ENCODE measurements at places on chromosomes 5 and 9.

- peak overlapping the region; percentile 61 for H3K4me3 ChIP-seq
- no peak for DNase-seq
- H3K4me1 ChIP-seq = peaks cover 33% of the 10 kb centered on the region
These were observed 714 bp upstream of the ZNF608 start for GRCh38 chr5:124746916-124747790.

DNA sequence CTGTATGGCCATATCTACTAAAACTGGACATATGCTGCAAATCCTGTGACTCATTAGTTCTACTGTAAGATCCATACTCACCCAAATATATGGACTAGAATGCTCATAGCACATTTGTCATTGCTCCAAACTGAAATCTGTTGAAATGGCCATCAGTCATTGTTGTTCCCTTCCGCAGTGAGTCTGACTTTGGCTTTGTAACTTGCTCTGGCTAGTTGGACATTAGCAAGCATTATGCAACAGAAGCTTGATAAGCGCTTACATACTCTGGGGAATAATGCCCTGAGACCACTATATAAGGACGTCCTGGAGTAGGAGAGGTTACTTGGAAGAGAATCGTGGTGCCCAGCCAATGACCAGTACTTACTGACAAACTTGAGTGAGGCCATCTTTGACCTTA is 9.0 kb downstream of the KIAA1958 start:
- no peaks in the 10 kb centered on the region for H3K4me1 ChIP-seq
- DNase-seq = no peak
- H3K27me3 ChIP-seq = no peaks in the 10 kb centered on the region
- no peaks in the 10 kb centered on the region for H3K36me3 ChIP-seq
- no peak overlapping the region for H3K4me3 ChIP-seq

DNA sequence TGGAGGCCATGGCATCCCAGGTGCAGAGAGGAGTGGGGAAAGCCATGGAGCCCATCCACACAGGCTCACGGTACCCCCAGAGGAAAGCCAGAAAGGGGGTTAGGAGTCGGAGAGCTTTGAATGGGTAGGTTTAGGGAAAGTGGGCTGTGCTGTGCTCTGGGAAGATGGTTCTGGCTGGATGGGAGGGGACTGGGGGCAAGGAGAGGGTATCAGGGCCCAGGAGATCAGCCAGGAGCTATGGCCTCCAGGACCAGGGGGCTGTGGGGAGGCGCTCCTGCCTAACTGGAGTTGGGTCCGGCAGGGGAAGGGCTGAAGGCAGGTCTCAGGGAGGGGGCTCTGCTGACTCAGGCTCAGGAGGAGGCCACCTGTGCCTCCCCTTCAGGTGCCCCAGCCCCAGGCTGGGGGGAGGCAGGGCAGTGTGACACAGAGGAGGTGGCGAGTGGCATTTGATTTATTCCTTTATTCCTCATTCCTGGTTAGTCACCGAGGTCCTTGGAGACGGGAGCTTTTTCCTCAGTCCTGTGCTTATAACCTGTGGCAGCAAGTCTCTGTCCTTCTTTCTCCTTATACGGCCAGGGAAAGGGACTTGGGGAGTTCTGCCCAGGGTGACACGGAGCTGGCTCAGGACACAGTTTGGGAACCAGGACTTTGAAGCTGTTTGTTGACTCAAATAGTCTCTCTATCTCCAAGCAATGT is 60.8 kb downstream of the TSTD2 start:
- no peak overlapping the region for H3K27ac ChIP-seq
- no peak for DNase-seq
- no peaks in the 10 kb centered on the region for H3K4me1 ChIP-seq
- H3K27me3 ChIP-seq = no peaks in the 10 kb centered on the region

DNA sequence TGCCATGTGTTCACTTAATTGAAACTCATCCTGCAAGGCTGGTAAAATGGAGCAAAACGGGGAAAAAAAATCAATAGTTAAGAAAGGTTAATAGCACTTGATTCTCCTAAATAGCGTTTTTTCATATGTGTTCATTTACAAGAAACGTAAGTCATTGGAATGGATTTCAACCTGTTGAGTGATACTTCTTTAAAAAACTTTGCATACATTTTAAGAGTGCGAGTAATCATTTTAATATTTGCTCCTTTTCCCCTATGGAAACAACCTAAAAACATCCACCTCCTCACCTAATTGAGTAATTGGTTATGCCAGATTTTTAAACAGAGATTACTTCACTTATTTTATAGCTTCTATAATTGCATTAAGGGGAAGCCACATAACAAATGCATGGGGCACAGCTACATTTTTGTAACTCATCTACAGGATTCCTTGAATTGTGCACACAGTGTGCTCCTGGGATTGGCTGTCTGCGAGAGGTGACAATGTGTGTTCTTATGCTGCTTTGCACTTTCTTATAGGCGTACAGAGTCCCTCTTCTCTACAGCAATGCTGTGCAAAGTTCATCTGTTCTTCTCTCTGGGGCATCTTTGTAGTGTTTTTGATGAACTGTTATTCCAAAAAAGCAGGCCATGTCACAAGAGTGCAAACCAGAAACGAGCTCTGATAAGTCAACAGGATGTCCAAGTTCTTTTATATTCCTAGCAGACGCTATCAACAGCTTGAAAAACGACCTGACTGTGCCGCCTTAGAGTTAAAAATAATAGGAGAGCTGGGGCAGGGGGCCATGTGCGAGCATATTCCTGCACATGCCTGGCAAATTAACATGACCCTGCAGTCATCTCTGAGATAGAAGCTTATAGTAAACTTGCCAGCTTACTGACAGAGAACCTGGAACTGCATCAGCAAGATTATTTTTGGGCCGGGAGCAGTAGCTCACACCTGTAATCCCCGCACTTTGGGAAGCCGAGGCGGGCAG is 117.9 kb downstream of the GOLPH3 start:
- H3K36me3 ChIP-seq = no peaks in the 10 kb centered on the region
- H3K27ac ChIP-seq = no peak overlapping the region
- no peak for DNase-seq

- DNase-seq = no peak
- no peak overlapping the region for H3K4me3 ChIP-seq
- H3K27ac ChIP-seq = no peak overlapping the region
- no peaks in the 10 kb centered on the region for H3K36me3 ChIP-seq
- peaks cover 7% of the 10 kb centered on the region for H3K4me1 ChIP-seq
- no peaks in the 10 kb centered on the region for H3K27me3 ChIP-seq
These were observed 14.5 kb downstream of the FCN2 start for GRCh38 chr9:134895097-134895496.

DNA sequence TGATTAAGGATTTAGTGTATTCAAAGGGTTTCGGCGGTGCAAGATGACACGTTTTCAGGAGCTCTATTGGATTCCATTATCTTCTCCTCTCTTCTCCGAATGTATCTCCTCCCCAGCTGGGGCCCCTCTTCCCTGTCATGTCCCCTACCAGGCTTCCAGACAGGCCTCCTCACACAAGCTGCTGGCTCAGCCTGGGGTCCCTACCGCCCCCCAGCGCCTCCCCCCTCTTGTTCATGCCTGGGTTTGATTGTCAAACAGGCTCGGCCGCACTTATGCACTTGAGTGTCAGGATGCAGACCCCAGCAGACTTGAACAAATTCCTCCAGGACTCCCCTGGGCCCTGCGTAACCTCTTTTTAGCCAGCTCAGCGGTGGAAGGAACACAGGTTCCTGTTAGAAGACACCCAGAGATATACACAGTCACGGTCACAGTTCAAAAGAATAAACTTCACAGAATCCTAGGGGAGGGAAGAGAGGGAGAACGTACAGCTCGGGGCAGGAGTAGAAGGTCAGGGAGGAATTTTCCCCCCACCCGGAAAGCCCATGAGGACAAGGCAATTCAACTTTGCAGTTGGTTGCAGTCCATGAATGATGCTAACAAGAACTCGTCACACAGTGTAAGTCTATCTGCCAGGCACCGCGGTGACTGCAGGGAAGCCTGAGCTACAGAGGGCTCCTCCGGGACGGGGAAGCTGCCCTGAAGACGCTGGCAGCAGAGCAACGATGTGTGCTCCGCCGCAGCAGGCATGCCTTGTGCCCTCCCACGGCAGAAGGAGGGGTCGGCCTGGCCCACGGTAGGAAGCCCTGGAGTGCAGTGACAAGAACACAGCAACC is 560.0 kb downstream of the BNC2 start:
- no peak for DNase-seq
- no peaks in the 10 kb centered on the region for H3K4me1 ChIP-seq
- H3K27ac ChIP-seq = no peak overlapping the region
- H3K27me3 ChIP-seq = no peaks in the 10 kb centered on the region
- no peaks in the 10 kb centered on the region for H3K36me3 ChIP-seq
- no peak overlapping the region for H3K4me3 ChIP-seq

DNA sequence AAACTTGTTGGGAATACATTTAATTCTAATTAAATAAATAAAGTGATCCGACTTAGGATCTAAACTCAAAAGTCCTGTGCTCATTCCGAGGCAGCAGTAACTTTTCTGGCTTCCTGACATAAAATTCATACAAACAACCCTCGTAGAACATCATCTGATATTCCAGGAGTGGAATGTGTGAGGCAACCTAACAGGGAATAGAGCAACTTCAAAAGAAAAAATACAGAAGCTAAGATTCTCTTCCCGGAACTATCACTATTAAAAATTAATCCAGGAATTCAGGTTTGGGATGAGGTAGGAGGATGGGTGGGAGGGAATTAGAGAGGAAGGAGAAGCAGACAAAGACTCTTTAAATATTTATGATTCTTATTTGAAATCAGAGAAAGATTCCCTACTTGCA is 32.9 kb upstream of the TRIO start:
- no peaks in the 10 kb centered on the region for H3K36me3 ChIP-seq
- H3K27me3 ChIP-seq = no peaks in the 10 kb centered on the region
- DNase-seq = no peak
- peaks cover 29% of the 10 kb centered on the region for H3K4me1 ChIP-seq

- H3K36me3 ChIP-seq = no peaks in the 10 kb centered on the region
- H3K27me3 ChIP-seq = no peaks in the 10 kb centered on the region
- no peak overlapping the region for H3K4me3 ChIP-seq
These were observed 412.6 kb downstream of the MLLT3 start for GRCh38 chr9:20209391-20210340.

- H3K36me3 ChIP-seq = no peaks in the 10 kb centered on the region
- no peak overlapping the region for H3K27ac ChIP-seq
- no peak for DNase-seq
- H3K27me3 ChIP-seq = no peaks in the 10 kb centered on the region
- H3K4me1 ChIP-seq = no peaks in the 10 kb centered on the region
These were observed 183.7 kb downstream of the RGS3 start for GRCh38 chr9:113646946-113647914.

GRCh38 chr9:32704343-32704742 is 68.9 kb upstream of the TAF1L start:
- no peak for DNase-seq
- H3K27ac ChIP-seq = no peak overlapping the region
- no peaks in the 10 kb centered on the region for H3K36me3 ChIP-seq
- H3K4me1 ChIP-seq = no peaks in the 10 kb centered on the region
